NT2/D1 (cell line): ENCODE measurements at places on chromosomes 5 and 9.

DNA sequence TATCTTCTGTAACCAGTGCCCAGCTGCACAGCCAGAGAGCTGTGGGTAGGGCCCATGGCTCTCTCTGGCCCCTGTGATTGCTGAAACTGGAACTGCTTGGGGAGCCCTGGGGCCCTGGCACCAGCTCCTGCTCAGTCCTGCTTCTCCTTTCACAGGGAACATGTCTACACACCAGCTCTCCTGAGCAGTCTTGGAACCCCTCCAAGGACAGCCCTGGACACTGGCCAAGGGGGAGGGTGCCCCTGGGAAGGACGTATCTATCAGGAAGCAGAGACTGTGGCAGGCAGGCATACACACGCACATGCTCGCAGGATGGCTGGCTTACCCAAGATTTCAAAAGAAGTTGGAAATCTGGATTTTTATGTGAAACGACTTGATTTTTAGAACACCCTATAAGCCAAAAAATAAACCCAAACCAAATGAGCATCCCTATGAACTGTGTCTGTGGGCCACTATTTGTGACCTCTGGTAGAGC lies 8.8 kb upstream of the TRAF1 start:
- no peak for DNase-seq

DNA sequence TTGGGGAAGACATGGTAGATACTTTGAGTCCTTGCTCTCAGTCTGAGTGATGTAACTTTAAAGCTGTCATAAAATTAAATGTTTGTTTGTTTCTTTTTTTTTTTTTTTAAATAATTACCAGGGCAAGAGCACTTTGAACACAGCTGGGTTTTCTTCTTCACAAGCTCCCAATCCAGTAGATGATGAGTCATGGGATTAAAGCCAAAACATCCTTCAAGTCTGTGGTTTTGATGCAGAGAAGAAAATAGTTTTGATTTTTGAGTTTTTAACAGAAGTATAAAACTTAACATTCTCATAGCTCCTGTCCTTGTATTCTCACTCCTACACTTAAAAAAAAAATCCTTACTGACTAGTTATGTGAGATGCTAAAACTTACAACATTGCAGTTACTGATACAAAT lies 34.8 kb upstream of the IL31RA start:
- DNase-seq = no peak

- no peak for DNase-seq
These were observed 63.7 kb downstream of the SHOC1 start for GRCh38 chr9:111730937-111731567.

GRCh38 chr5:58505502-58505901 lies 14.3 kb downstream of the GAPT start:
- DNase-seq = no peak

- DNase-seq = no peak
These were observed 14.9 kb downstream of the ZNF474 start for GRCh38 chr5:122144236-122144635.

DNA sequence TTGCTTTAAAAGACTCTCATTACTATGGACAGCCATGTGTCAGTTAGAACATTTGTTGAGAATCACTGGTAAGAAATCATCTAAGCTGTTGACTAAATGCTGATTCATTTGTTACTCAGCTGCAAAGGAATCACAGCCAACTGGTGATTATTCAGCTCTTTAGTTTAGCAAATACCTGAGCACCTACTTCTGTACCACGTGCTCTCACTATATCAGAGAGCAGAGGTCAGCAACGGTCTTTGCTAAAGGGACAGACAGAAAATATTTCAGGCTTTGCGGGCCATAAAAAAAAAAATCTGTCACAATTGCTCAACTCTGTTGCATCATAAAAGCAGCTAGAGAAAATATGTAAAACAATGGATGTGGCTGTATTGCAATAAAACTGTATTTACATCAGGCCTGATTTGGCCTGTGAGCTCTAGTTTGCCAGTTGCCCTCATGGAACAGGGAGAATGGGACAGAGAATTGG lies 377.6 kb downstream of the DNAH5 start:
- no peak for DNase-seq

GRCh38 chr9:87540444-87541105 lies 42.9 kb downstream of the DAPK1 start:
- DNase-seq = no peak

- DNase-seq = no peak
These were observed 403.7 kb upstream of the CCNG1 start for GRCh38 chr5:163033656-163034055.

- DNase-seq = no peak
These were observed 207.8 kb upstream of the TARS1 start for GRCh38 chr5:33232731-33233505.

DNA sequence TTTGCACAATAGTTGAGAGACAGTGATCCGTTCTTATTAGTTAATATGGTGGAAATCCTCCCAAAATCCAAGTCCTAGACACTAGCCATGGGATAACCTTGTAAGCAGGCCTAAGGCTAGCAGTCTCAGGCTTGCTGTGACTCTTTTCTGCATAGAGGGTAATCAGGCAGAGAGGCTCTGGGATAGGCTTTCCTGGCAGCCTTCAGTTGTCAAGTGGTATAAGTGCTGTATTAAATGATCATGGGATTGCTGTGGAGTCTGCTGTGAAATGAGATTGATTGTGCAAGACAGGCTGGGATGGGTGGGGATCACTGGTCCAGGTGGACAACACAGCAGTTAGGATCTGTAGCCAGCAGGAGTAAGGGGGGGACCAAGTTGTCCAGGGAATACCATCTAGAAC lies 416.4 kb downstream of the TLE4 start:
- DNase-seq = no peak
